ENCODE measurements at places on chromosomes 3 and 15.

DNA sequence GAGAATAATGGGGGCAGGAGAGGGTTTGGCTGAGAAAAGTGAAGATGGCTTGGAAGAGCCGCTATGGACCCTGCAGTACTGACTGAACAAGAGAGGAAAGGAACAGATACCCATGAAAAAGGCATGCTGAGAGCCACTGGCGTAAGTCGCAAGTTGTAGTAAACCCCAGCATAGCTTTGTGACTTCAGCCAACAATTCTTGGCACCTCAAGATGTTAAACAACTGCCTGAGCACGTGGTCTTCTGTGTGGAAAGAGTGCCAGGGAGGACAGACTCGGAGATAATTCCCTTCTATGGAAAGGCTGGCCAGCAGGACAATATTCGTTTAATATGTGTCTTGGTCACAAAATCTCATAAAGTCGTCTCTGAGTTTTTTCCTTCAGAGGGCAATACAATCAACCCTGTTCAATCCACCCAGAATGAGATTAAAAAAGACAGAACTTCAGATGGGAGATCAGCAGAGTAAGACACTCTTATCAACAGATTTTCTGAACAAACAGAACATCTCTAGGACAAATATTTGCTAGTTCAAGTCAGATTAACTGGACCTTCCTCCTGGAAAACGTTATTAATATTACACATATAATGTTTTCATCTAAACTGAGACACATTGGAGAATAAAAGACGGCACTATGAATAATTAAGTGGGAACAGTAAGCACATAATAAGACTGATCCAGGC, 49.2 kb downstream of the NEK10 start:
- no peak for DNase-seq

DNA sequence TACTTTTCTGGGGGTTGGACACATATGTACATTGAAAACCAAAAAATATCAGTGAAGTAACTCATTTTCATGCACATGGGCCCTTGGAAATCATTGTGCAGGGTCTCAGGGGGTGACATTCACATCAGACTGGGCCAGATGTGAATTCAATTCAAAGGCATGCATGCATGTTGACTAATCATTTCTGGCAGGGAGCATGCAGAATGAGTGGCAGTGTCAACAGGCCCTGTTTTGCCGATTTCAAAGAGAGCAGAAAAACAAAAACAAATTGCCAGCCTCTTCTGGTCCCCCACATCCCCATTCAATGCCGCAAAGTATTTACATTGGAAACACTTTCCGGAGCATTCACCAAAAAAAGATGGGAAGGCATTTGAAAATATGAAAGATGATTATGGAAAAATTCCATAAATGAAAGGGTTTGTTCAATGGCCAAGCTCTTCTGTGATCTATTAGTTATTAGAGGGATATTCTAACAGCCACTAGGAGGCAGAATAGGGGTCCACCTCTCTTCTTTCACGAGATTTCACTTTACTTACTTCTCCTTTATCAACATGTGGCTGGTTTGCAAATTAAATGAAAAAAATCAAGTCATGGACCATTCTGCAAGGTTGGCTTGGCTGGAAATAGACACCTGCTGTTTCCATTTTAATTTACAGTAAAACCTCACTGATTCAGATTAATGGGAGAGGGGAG, 119.9 kb upstream of the FEZF2 start:
- no peak for DNase-seq

GRCh38 chr3:111190518-111190917, 118.9 kb downstream of the NECTIN3 start:
- DNase-seq, result no peak

- no peak for DNase-seq
Observed at GRCh38 chr3:126747768-126748167, 43.7 kb downstream of the CHCHD6 start.

GRCh38 chr15:90058308-90058707, 44.0 kb downstream of the IDH2 start:
- no peak for DNase-seq

- no peak for DNase-seq
Observed at GRCh38 chr15:74108111-74108510, 22.3 kb upstream of the ISLR2 start.

DNA sequence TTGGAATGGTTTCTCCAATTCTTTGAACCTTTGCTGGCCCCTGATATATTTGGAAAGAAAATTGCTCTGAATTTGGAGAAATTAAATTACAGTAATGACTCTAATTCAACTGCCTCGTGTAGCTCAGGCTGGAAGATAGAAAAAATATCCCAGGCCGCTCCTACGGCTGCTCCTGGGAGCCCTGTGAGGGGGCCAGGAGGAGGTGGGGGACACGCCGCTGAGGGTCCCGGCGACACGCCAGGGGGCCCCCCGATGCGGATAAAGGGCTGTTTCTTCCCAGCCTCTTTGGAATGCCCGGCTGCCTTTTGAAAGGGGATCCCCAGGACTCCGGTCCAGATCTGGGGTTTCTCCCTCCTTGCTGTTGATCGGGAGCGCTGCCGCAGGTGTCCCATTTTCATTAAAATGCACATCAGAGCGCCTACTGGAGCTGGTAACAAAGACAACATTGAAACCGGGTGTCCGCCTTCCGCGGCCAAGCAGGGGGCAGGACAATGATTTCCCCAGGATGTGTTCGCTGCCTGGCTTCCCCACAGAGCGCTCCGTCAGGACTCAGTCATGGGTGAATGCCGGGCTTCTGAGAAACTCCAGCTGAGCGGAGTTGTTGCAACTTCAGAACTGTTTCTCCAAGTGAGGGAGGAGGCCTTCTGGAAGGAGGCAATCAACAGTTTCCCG, 200.1 kb upstream of the KBTBD8 start:
- DNase-seq, result peak; percentile 69

DNA sequence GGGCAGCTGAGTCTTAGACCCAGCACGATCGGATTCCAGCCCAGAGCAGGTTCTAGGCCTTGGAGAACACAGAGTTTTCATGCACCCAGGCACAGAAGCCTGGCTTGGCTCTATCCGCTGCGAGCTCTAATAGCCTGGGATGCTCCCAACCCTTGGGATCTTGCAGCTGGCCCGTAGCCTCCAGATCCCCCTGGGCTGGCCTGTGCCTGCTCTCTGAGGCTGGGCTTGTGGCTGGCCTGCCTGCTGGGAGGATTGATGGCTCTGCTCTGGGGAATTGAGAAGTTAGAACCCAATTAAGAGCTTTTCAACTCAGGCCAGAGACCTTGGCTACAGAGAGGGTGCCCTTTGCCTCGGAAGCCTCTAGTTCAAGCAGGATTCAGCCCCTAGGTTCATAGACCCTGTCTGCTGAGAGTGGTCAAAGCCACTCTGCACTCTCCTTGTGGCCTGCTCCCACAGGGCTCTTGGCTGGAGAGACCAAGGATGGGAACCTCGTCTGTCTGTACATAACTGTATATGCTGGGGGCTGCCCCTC, 64.4 kb downstream of the MAGEF1 start:
- no peak for DNase-seq

DNA sequence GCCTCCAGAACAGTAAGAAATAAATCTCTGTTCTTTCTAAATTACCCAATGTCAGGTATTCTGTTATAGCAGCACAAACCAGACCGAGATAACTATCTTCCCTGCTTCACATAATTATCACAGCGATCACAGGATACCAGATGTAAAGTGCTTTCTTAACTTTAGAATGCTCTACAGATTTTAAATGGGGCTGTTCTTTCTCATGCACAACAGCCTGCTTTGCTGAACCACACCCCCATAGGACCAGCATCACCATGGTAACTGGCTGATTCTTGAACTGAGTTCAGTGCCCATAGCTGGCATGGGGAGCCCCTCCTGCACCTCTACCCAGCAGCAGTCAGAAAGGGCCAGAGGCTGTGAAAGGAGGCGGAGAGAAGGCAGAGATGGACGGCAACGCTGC, 7.8 kb downstream of the CD80 start:
- DNase-seq, result no peak

DNA sequence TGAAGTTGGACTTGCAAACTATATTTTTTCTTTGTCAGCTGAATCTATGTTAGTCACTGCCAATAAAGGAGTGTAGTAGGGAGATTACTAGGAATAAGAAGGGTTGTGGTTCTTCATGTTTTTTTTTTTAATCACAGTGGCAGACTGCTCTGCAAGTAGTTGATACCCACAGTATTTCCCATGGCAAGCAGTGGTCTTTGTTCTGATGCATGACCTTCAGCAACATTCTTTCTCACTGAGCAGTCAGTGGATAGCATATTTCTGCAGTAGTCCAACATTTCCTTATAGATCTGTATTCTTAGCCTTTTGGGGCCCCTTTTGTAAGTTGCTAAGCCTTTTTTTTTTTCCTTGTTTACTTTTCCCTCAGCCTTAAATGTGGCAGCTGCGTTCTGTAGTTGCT, 151.1 kb downstream of the DOCK3 start:
- no peak for DNase-seq

- peak; percentile 39 for DNase-seq
Observed at GRCh38 chr15:64596701-64597476, 136.5 kb downstream of the ZNF609 start.

GRCh38 chr3:47370887-47371697, 9.7 kb upstream of the PTPN23 start:
- DNase-seq, result no peak

DNA sequence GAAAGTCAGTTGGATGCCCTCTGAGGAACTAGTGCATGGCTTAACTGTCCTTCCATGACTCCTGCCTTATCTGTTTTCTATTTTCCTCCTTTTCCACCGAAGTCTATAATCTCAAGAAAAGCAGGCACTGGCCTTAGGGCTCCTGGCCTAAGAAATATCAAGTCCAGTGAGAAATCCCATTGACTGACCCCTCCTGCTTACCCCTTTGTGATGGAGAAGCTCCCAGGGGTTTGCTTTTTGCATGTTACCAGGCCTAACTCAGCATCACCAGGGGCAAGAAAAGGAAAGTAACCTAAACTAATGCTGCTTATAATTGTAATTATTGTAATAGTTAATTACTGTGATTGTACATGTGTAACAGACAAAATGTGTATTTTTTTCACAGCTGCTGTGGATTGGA, 21.7 kb downstream of the CCR3 start:
- no peak for DNase-seq

- no peak for DNase-seq
Observed at GRCh38 chr15:63545520-63545919, 41.1 kb downstream of the USP3 start.

DNA sequence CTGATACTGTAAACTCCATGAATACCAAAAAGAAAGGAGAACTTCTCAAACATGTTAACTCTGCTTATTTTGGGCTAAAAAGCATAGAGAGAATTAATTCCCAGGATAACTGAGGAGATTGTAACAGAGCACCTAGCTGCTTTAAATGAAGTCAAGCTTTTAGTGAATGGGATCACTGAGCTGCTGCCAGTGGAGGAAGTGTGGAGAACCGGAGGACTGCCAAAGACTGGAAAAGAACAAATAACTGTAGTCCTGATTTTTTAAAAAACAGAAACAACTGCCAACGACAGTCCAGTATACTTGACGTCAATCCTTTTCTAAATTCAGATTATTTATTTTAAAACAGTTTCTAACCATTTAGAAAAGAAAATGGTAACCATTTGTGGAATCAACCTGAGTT, 3.3 kb downstream of the C3orf70 start:
- DNase-seq, result no peak

DNA sequence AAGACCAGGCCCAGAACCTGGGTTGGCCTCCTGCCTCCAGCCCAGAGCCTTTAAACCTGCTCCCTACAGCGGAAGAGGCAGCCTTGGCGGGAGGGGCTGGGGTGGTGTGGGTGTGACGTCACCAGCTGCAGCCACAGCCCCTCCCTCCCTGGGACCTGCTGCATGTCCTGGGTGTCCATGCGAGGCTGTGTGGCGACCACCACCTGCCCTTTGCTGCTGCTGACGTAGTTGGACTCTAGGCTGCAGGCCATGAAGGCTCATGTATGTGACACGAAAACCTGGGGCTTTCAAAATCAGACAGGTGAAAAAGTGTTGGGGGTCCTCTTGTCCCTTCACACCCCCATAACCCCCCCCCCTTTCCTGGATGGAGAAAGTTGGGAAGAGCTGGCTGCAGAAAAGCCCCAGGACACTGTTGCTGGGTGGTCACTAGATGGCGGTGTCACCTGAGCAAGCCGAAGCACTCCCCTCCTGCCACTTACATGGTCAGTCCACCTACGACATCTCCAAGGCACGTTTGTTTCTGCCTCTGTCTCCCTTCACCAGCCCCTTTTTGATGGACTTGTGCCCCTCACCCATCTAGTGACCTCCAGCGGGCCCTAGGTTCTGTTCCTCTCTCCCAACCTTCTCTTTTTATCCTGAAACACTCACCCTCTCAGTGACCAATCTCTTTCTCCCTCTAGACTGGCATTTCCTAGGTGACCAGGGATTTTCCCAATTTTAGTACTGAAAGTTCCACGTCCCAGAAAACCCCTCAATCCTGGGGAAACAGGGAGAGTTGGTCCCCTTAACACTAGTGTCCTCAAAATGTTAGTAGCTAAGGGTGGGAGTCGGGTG, 35.2 kb downstream of the SLC6A20 start:
- DNase-seq, result no peak

DNA sequence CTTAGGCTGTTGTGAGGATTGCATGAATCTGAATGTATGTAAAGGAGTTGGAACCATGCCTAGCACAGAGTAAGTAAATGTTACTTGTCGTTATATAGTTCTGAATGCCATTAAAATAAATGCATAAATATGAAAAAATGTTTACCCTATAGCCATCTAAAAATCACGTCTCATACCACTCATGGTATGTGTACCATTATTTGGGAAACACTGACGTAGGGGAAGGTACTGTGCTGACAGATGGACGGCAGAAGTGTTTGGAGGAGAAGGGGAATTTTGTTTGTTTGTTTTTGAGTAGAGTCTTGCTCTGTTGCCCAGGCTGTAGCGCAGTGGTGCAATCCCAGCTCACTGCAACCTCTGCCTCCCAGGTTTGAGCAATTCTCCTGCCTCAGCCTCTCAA, 30.5 kb upstream of the PDZRN3 start:
- DNase-seq, result no peak

DNA sequence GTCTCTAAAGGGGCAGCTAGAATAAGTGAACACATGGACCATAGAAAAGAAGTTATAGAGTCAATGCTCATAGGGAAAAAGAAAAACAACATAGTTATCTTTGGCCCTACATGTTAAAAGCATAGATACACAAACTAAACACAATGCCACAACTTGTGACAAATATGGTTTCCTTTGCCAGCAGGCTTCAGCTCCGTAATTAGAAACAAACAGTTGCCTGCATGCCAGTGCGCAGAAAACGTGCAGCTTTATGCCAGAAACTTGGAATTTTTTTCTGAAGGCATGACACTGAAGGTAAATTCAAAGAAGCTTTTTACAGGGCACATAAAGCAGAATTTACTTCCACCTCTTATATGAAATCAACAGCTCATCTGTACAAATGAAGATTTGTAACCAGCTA, 2.2 kb upstream of the CPNE4 start:
- no peak for DNase-seq

- DNase-seq, result no peak
Observed at GRCh38 chr3:100777271-100777670, 68.0 kb downstream of the TFG start.

DNA sequence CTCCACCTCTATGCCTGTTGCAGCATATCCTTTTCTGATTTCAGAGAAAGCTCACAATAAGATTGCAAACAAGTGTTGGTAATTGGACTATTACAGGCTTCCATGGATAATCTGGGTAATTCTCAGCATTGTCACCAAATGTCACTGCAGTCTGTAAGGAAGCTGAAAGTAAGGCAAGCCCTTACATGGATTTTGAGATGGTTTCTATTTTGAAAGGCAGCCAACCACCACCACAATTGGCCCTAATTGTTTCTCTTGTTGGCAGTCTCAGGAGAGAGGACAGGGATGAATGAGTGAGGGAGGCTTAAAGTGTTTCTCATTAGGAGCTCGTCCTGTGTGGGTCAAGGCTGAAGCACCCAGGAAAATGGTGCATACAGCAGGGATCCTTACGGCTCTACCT, 879.9 kb downstream of the TUSC7 start:
- DNase-seq, result no peak

GRCh38 chr3:100972867-100973266, 20.4 kb downstream of the ABI3BP start:
- DNase-seq, result no peak

- no peak for DNase-seq
Observed at GRCh38 chr15:70248116-70249025, 150.7 kb upstream of the TLE3 start.
